ENCODE measurements at places on chromosomes 12 and 14.

DNA sequence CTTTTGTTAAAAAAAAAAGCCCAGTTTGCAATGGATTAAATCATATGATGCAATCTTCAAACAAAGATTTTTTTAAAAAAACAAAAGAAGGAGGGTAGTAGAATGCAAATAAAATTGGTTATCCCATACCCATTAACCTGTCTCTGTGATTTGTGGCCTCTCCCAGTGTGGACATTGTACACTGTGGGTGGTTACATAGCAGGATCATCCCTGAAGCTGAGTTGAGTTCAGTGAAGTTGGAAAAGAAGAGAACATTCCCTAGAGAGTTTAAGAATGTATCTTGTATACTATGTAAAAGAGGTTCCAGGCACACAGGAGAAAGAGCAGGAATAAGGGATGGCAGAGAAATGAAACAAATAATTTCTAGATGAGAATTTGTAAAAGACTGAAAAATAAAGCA, 142.4 kb upstream of the SLC16A7 start:
- no peak for DNase-seq

DNA sequence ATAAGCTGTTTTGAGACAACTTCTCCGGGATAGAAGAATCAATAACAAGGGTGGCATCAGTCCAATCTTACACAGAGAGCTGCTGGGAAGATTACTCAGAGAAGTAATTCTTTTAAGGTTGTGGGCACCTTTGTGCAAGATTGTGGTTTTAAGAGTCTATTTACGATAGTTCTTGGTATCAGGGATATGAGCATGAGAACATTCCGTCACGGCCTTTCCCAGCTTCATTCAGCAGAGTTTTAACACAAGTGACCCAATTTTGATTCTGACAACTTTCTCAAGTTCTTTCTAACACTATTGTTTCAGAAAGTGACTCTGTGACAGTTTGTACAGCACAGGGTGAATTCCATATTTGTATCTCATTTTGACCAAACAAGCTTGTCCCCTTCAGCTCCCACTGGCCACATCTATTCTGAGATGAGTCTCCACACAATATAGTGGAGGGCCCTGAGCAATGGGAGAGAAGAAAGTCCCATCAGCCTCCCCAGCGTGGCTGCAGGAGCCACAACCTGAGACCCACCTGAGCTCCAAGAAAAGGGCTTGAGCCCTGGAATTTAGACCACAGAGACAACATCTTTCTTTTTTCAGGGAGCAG, 869.2 kb downstream of the TMEM121 start:
- no peak for DNase-seq

DNA sequence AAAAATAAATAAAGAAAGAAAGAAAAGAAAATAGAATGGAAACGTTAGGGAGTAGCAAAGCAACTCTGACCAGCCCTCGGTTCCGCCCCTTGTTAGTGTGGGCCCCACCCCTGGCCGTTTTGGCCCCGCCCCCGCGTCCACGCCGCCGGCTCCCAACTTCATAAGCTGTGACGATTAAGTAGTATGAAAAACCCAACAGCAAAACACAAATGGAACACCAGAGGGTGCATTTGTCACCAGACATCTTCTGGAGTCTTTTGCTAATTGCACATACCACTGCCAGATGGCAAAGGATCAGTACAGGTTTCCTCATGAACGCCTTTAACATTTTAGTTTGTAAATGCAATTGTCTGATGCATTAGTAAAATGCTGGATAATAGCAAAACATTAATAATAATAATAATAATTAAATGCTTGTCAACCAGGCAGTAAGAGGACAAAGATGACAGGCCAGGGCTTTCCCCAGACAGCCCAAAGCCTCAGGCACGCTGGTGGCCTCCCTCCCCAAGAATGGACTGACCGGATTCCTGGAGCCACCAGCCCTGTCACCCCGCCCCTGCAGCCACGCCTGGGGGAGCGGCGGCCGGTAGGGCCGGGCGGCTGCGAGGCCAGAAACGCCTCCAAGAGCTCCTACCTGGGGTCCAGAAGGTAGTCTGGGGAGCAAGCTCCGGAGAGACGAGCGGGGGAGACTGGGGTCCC, 23.6 kb downstream of the HSP90AA1 start:
- peak; percentile 76 for DNase-seq

GRCh38 chr12:3032770-3033538, 44.2 kb upstream of the TSPAN9 start:
- DNase-seq = no peak

DNA sequence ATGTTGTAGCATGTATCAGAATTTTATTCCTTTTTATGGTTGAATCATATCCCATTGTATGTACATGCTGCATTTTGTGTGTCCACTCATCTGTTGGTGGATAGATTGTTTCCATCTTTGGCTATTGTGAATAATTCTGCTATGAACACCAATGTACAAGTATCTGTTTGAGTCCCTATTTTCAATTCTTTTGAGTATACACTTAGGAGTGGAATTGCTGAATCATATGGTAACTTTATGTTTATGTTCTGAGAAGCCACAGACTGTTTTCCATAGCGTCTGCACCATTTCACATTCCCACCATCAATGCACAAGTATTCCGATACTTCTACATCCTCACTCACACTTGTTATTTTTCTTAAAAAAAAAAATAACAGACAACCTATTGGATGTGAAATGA, 91.5 kb downstream of the ARF6 start:
- no peak for DNase-seq

GRCh38 chr12:24499151-24500146, 449.5 kb downstream of the BCAT1 start:
- peak; percentile 3 for DNase-seq

GRCh38 chr12:4037747-4038312, 164.6 kb upstream of the PARP11 start:
- DNase-seq = no peak

DNA sequence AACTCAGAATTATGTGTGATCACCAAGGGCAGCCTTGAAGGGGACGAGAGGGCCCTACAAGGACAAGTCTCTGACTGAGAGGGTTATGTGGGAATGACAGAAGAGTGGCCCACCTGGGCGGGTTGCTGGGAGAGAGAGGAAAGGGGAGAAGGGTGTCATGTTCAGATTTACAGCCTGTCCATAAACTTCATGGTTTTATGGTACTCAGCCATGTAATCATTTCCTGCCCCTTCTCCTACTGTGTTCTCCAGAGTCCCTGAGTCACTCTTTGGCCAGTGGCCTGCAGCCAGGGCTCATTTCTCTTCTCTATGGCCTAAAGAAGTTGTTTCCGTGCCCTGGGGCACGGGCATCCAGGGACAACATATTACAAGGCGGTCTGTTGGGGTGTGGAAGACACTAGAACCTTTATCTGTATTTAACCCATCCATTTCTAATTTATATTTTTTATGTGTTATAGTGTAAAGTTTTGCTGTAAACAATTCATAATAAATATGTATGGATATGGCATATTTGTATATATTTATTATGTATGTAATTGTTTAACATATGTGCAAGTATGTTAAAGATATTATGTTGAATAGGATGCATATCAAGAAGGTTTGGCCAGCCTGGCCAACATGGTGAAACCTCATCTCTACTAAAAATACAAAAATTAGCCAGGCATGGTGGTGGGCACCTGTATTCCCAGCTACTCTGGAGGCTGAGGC, 26.9 kb downstream of the DDX47 start:
- peak; percentile 86 for DNase-seq

DNA sequence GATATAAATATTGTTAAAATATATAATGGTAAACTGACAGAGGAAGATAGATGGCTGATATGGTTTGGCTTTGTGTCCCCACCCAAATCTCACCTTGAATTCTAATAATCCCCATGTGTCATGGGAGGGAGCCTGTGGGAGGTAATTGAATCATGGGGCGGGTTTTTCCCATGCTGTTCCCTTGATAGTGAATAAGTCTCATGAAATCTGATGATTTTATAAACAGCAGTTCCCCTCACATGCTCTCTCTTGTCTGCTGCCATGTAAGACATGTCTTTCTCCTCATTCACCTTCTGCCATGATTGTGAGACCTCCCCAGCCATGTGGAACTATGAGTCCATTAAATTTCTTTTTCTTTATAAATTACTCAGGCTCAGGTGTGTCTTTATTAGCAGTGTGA, 46.3 kb downstream of the PTCSC3 start:
- no peak for DNase-seq

- DNase-seq = no peak
Observed at GRCh38 chr14:56555921-56556570, 23.6 kb upstream of the TMEM260 start.

DNA sequence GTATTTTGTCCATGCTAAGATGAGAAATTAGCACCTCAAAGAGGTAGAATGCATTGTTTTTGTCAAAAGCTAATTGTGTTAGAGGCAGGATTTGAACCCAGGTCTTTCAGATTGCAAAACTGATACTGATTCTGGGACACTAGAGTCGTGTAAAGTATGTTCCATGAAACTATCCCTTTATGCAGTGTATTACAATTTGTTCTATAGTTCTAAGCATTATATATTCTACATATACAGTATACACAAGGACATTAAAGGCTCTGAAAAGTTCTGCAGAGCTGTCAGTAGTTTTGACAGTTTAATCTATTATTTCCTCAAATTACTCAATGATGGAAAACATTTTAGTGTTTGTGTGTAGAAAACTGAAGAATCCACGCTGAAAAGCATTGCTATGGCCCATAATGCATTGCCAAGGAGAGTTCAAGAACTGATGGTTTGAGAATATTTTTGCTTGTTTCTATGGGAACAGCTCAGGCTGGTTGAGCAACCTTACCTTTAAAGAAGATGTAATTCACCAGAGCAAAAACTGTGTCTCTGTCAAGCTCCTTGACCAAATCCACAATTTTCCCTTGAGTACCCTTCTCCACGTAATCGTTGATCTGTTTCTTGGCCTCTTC, 6.2 kb downstream of the SERPINA1 start:
- DNase-seq = no peak

DNA sequence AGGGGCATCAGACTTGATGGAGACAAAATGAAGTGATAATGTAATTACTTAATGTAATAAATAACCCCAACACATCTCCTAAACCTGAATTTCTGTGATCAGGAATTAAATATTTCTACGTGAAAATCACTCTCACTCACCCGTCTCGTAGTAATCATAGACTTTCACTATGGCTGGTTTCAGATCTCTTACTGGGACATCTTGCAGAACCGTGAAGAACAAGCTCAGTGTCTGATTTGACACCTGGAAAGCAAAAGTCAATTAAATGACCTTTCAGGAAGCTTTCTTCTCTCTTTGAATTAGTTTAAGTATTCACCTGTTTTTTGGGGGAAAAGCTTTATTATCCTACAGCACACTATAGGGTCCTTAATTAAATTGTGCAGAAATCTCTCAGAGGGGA, 47.1 kb downstream of the A2M start:
- no peak for DNase-seq

- no peak for DNase-seq
Observed at GRCh38 chr12:80858356-80858755, 79.4 kb downstream of the LIN7A start.

DNA sequence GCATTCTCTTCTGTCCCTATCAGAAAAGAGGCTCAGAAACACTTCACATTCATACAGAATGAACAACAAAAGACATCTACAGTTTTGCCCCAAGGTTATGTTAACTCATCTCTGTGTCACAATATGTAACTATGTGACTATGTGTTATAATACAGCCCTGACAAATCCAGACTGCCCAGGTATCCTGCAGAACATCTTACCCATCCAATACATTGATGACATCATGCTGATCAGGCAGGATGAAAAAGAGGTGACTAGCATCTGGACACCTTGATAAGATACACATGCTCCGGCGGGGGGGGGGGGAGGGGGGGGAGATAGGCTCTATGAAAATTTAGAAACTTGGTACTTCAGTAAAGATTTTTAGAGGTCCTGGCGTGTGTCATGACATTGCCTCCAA, 8.3 kb upstream of the GNS start:
- DNase-seq = no peak

DNA sequence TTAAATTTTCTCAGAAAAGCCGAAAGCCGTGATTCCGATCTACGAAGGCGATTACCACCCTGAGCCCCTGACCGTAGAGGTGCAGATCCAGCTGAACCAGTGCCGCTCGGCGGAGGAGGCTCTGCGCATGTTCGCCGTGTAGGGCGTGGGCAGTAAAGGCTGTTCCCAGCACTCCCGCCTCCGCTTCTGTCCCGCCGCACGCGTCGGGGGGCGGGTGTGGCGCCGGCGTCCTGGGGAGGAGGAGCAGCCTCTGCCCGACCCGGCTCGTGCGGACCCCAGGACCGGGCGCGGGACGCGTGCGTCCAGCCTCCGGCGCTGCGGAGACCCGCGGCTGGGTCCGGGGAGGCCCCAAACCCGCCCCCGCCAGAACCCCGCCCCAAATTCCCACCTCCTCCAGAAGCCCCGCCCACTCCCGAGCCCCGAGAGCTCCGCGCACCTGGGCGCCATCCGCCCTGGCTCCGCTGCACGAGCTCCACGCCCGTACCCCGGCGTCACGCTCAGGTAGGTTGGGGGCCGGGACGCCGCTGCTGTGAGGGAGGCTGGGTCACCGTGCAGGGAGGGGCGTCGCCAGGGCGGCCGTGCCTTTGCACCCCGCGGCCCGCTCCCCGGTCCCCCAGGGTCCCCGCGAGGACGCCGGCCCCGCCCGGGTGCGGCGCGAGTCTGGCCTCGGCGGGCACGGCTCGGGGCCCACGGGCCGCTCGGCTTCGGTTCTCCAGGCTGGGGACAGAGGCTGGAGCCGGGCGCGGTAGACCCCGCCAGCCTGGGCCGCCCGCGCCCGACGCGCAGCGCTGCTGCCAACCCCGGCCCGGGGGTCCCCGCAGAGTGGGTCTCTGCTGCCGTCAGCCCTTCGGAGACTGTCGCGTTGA, at the start of gene B3GNT4:
Gene B3GNT4, plus strand, starts transcription at position 409 of the 866 bp plus-strand sequence. CDS start 910 bp downstream, outside the sequence.
- DNase-seq = no peak

DNA sequence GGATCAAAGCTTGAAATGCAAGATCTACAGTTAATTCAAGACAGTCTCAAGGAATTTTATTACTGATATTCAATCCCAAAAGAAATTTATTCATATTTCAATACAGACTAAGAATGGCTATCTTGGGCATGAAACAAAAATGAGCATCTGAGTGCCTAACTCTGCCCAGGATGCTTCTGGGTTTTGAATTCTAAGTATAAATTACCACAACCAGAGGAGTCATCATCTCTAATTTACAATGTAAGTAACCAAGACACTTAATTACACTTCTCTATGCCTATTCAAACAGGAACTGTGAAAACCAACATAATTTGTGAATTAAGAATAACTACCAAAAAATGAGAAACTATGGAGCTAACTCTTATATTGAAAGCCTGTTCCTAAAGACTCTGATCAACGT, 14.1 kb downstream of the OSBPL8 start:
- DNase-seq = no peak

DNA sequence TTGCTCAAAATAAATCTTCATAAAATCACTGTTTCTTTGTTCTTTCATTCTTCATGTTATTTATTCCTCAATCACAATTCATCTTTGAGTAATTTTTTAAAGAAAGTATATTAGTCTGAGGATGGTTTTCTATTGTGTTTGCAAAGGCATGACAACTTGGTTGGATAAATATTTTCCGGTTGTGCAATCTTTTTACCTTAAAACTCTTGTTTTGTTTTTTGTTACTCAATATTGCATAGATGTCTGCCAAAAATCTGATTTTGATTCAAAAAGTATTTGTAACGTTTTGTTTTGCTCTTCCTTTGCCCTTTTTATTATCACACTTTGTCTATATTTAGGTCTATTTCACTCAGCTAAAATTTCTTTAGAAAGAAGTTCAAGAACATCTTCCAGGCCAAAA, 86.2 kb upstream of the SYT1 start:
- no peak for DNase-seq
